ENCODE measurements at places on chromosomes 16 and 17.

GRCh38 chr16:81481207-81481821, 36.7 kb downstream of the CMIP start:
- no peak for DNase-seq

DNA sequence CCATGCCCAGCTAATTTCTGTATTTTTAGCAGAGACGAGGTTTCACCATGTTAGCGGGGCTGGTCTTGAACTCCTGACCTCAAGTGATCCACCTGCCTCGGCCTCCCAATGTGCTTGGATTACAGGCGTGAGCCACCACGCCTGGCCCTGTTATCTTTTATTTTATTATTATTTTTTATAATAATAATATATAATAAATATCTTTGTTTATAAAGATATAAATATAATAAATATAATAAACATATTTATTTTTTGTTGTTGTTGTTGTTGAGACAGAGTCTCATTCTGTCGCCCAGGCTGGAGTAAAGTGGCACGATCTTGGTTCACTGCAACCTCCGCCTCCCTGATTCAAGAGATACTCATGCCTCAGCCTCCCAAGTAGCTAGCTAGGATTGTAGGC, 7.0 kb upstream of the RNF157 start:
- DNase-seq: no peak

GRCh38 chr17:36921095-36921851, 16.0 kb upstream of the LHX1 start:
- no peak for DNase-seq

- DNase-seq: no peak
These were observed 85.8 kb downstream of the MRM3 start for GRCh38 chr17:867896-868489.

- DNase-seq: no peak
These were observed 7.1 kb downstream of the CYB5D2 start for GRCh38 chr17:4150096-4150495.

GRCh38 chr16:627454-628239, 3.1 kb upstream of the WFIKKN1 start:
- no peak for DNase-seq

DNA sequence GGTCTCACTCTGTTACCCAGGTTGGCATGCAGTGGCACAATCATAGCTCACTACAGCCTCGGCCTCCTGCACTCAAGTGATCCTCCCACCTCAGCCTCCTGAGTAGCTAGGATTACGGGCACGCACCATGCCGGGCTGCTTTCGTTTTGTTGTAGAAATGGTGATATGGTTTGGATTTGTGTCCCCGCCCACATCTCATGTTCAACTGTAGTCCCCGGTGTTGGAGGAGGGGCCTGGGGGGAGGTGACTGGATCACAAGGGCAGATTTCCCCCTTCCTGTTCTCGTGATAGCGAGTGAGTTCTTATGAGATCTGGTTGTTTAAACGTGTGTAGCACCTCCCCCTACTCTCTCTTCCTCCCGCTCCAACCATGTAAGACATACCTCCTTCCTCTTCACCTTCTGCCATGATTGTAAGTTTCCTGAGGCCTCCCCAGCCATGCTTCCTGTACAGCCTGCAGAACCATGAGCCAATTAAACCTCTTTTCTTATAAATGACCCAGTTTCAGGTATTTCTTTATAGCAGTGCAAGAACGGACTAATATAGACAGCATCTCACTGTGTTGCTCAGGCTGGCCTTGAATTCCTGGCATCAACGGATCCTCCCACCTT, 6.0 kb downstream of the PDZD9 start:
- no peak for DNase-seq

DNA sequence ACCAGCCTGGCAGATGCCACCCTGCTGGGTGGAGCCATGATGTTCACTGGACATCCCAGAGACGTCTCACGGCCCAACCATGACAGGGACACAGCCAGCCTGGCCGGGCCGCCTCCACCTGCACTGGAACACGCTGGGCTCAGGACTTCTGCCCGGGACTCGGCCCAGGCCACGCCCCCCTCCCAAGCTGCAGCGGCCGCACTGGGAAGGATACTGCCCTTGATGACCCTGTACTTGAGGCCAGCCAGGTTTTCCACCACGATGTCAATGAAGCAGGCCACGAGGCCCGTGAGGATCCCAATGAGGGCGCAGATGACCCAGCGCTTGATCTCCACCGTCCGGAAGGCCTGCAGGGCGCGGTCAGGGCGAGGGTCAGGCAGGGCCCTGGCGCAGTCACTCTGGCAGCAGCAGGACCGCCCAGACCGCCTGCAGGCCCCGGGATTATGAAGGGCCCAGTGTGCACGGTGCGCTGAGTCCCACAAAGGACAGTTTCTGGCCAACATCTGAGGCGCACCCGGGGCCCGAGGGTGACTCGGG, 14.2 kb downstream of the CLCN7 start:
- no peak for DNase-seq

DNA sequence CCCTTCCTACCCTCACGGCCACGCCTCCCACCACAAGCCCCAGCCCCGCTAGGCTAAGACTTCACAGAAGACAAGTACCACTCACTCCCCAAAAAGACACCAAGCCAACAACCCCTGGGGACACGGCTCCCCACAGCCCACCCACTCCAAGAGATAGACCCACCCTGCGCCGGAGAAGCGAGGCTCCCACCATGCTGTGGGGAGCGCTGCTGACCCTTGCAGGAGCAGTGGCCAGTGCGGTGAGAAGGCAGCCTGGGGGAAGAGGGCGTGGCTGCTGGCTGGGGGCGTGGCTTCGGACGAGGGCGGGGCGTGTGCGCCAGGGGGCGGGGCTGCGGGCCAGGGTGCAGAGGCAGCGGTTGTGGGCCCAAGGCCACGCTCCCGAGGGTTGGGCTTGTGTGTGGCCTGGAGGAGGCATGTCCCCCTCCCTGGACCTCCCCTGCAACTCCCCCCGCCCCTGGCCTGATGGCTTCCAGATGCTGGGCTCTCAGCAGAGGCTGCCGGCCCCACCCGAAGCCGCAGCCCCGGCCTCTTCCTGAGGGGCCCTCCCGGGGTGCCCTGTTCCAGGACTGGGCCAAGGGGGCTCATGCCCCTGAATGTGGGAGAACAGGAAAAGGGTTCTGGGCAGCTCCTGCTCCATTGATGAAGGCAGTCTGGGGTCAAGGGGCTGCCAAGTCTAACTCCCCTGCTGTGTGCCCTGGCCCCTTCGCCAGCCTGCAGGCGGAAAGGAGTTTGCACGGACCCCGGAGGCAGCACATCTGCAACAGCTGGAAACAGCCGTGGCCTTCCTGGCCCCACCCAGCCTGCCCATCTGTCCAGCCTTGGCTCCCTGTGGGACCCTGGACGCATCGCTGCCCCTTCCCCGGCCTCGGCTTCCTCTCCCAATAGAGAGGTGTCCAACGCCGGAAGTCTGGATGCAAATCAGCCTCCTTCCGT, 9.1 kb downstream of the TFAP4 start:
- no peak for DNase-seq

GRCh38 chr16:66701516-66701915, 5.0 kb upstream of the CMTM4 start:
- no peak for DNase-seq

GRCh38 chr17:16001226-16001897, 1.7 kb downstream of the TTC19 start:
- no peak for DNase-seq

DNA sequence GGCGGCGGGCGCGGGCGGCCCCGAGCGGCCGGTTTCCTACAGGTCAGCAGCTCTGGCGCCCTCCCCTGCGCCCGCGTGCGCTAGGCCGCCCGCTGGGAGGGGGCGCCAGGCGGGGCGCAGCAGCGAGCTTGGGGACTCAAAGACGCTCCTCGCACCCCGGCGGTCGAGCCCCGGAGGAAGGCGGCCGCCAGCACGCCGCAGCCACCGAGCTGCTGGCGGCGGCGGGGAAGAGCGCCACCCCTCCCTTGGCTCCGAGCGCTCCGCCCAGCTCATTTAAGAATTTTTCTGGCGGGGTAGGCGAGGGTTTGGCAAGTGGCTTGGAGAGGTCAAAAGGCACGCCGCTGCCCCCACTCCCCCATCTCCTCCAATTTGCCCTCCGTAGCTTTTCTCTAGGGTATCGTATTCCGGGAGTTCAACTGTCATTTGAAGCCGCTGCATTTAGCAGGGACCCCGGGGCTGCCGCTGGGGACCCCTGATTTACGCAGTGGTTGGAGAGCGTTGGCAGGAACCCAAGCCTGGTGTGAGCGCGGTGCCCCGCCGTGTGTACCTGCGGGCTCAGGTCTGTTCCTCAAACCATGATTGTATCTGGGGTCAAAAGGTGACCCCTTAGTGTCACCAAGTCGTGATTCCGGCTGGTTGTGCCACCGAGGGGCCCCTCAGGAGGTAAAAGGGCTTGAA, 59.5 kb upstream of the GSE1 start:
- DNase-seq: no peak

DNA sequence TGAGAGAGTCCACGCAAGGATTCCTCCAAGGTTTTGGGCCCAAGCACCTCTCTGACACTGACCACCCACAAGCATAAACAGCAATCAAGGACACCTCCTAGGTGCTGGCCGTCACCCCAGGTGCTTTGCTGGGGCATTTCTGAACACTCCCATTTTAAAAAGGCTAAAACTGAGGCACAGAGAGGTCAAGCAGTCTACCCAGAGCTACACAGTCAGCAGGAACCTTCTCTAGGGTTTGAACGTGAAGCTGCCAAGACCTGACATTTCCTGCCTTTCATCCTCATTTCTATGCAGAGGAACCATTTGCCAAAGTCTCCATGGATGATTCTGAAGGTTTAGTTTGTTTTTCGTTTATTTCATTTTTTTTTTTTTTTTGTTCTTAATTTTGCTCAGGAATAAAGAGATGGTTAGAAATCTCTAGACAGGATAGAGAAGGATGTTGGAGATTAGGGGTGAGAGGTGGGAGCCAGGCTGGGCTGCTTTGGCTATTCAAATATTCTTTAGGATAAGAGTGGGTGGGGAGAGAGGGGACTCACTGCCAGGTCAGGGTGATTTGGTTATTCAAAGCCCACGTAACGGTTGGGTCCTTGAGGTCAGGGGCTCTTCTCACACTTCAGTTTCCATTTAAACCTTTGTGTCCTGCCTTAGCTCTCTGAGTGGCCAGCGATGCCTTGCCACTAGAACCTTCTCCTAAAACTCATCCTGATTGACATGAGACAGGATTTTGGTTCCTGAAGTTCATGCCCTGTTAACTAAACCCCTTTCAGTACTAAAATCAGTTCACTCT, 6.2 kb downstream of the PLCG2 start:
- DNase-seq: no peak

DNA sequence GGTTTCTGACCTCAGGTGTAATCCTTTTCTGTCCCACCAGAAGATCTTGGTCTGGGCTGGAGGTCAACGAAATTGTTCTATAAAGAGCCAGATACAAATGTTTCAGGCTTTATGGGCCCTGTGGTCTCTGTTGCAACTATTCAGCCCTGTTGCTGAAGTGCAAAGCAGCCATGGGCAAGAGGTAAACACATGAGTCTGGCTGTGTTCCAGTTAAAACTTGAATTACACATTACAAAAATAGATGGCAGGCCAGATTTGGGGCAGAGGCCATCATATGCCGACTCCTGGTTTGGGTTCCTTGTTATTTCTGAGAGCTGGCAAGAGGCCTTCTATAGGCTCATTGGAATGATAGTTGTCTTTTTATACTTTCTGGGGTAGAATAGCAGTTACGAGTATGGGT, 114.4 kb downstream of the SDR42E1 start:
- DNase-seq: no peak

GRCh38 chr17:19978805-19979211, 1.2 kb upstream of the AKAP10 start:
- no peak for DNase-seq

DNA sequence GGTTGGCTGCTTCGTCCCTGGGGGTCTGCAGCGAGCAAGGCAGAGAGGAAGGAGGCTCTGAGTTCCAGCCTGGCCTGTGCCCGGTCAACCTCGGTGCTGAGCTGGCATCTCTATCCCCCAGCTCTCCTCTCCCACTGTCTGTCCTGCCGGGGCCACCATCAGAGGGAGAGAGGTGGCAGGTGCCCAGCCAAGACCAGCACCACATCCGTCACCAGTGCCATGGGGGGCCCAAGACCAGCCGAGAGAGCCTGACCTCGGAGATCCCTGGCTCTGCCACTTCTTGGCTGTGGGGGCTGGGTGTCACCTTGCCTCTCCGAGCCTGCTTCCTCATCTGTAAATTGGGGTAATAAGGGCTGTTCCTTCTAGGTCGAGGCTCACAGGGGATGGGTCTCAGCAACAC, 560 bp upstream of the P2RX1 start:
- no peak for DNase-seq

- DNase-seq: no peak
These were observed 33.1 kb upstream of the SNN start for GRCh38 chr16:11635113-11635652.

- no peak for DNase-seq
These were observed 38.4 kb downstream of the SOX9 start for GRCh38 chr17:72158895-72159885.

GRCh38 chr17:49602783-49603182, 27.1 kb downstream of the NXPH3 start:
- DNase-seq: no peak

GRCh38 chr16:57920215-57920879, 50.6 kb downstream of the CNGB1 start:
- no peak for DNase-seq

DNA sequence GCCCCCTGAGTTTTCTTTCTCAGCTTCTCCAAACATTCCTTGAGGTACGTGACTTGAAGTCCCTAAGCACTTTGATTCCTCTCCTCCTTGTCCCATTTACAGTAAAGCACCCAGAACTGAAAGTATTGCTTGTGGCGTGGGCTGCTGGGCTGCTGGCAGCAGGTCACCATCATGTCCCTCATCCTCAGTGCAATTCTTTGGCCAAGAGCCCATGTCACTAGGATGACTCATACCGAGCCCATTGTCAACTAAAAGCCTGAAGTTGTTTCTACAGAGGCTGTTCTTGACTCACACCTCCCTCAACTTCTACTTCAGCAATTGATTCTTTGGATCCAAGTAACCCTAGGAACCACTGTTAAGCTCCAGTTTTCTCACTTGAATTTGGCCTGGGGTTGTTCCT, 54.3 kb downstream of the KPNA2 start:
- no peak for DNase-seq

DNA sequence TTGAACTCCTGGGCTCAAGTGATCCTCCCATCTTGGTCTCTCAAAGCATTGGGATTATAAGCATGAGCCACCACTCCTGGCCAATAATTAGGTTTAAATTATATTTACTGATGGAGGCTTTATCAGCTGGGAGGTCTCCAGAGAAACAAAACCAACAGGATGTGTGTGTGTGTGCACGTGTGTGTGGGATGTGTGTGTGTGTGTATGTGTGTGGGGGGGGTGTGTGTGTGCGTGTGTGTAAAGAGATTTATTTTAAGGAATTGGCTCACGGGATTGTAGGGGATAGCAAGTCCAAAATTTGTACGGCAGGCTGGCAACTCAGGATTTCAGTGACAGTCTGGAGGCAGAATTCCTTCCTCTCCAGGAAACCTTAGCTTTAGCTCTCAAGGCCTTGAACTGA, 4.6 kb downstream of the MMP25 start:
- no peak for DNase-seq

GRCh38 chr16:10265770-10266615, 83.8 kb upstream of the GRIN2A start:
- no peak for DNase-seq
